ENCODE measurements at places on chromosomes 13 and 19. TPM values are rescaled to one million over a fixed set of nuclear protein-coding genes. Genes with fewer than 3 reads are reported as not detected.

Gene BEST2
- not detected for total RNA-seq

Gene CYP2A7
- not detected for total RNA-seq

GRCh38 chr19:35044317-35045117 lies 3.0 kb downstream of the HPN start:
- DNase-seq: peak; percentile 72

GRCh38 chr13:52924289-52925148 lies 76.1 kb upstream of the PCDH8 start:
- DNase-seq: no peak

DNA sequence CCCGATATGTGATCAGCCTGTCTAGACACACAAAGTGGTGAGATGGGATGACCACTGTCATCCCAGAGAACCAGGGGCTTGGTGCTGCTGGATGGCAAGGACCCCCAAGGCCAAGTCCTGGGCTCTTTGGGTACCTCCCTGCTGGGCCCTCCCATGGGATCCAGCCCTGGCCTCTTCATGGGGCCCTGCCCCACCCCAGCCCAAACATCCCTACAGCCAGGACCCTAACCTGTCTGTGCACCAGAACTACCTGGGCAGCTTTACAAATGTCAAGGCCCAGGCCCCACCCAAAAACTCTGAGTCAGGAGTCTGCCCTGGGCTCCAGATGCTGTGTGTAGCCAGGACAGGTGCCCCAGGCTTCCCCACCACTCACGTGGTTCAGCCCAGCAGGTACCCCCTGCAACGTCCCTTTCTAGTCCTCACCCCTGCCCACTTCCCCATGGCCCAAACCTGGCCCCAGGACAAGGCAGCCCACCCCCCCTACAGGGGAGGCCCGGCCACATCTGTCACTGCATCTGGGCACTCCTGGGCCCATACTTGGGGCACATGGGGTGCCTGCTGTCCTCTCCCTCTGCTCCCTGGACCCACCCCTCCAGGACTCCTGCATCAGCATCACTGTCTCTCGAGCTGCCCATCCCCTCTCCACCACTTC lies 233.5 kb downstream of the TUBA3C start:
- DNase-seq: no peak

- no peak for DNase-seq
These were observed 33.9 kb upstream of the FAM216B start for GRCh38 chr13:42747399-42747873.

DNA sequence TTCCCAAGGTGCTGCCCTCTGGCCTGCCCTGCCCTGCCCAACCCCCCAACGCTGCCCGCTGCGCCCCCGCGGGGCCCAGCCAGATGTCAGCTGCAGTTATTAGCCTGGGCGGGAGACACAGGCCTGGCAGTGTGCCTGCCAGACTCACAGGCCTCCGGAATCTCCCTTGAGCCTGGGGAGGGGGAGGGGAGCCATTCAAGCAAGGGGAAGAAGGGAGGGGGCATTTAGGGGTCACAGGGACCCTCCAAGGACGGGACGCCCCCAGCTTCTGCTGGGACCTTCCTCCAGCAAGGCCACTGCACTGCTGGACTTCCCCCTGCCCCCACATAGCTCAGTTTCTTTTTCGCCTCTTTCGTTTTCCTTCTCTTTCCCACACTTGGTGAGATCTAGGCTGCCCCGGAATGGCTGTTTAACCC lies 2.6 kb upstream of the JUNB start:
- peak; percentile 61 for DNase-seq

All from SK-MEL-5 (cell line).